ENCODE measurements at places on chromosomes 11 and 22.

- peak; percentile 63 for DNase-seq
These were observed 531 bp upstream of the SOX6 start for GRCh38 chr11:16356761-16357393.

DNA sequence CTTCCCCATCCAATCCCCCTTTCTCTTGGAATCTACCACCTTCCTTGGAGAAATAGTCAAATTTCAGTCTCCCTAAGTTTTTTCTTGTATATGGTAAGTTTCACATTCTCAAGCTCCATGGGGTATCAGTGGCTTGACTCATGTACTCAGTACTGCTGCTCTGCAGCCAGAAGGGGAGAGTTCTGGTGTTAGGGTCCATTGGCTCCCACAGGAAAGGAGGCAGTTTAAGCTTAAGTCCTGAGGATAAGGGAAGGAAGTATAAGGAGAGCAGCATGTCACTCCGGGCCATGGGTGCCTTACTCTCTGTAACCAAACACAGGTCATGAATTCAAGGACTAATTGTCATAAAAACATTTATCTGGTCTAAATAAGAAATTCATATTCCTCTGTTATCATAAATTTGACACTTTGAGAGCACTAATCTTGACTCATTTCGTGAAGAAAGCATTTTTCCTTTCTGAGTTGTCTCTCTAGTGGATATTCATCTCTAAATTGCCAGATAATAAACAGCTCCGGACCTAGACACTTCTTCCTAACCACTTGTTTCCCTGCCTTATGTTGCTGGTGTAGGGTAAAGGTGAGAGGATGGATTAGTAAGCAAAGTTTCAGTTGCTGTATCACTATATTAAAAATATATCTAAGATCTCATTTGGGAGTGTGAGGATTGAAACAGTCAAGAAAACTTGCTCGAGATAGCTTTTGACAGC, 20.1 kb upstream of the SORL1 start:
- no peak for DNase-seq

DNA sequence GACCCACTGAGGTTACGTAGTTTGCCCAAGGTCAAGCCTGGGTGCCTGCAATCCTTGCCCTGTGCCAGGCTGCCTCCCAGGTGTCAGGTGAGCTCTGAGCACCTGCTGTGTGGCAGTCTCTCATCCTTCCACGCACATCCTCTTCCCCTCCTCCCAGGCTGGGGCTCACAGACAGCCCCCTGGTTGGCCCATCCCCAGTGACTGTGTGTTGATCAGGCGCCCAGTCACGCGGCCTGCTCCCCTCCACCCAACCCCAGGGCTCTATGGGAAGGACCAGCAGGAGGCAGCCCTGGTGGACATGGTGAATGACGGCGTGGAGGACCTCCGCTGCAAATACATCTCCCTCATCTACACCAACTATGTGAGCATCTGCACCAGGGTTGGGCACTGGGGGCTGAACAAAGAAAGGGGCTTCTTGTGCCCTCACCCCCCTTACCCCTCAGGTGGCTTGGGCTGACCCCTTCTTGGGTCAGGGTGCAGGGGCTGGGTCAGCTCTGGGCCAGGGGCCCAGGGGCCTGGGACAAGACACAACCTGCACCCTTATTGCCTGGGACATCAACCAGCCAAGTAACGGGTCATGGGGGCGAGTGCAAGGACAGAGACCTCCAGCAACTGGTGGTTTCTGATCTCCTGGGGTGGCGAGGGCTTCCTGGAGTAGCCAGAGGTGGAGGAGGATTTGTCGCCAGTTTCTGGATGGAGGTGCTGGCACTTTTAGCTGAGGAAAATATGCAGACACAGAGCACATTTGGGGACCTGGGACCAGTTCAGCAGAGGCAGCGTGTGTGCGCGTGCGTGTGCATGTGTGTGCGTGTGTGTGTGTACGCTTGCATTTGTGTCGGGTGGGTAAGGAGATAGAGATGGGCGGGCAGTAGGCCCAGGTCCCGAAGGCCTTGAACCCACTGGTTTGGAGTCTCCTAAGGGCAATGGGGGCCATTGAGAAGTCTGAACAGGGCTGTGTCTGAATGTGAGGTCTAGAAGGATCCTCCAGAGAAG, 1.6 kb downstream of the GSTP1 start:
- DNase-seq: no peak

- no peak for DNase-seq
These were observed 333.0 kb upstream of the NARS2 start for GRCh38 chr11:78907636-78908035.

DNA sequence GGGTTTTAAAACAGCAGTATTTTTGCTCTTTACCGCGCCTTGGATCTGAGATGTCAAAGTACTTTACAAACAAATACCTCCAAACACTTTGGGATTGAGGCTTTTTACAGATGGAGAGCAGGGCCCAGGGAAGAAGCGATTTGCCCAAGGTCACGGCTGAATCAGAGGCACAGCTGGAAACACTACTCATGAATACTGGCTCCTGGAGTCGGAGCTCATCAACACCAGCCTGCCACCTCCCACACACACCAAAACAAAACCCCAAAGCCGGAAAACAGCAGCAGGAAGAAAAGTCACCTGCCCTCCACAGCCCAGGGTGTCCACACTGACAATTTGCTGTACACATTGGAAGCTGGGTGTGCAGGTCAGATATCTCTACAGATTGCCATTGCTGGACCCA, 339.4 kb downstream of the CADM1 start:
- no peak for DNase-seq

DNA sequence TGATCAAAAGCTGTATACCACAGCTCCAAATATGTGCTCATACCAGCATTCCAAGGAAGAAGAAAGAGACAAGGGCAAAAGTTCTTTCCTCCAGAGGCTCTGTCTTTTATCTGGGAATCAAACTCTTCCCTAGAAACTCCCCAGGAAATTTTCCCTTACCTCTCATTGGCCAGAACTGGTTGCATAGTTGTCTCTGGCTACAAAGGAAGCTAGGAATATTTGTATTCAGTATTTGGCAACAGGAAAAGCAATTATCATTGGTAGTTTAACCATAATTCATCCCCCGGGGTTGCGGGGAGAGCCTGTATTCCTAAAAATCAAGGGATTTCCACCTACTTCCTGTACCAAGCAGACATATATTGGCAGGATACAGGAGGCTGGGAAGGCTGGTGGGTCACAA, 10.5 kb upstream of the ZFTA start:
- DNase-seq: no peak

DNA sequence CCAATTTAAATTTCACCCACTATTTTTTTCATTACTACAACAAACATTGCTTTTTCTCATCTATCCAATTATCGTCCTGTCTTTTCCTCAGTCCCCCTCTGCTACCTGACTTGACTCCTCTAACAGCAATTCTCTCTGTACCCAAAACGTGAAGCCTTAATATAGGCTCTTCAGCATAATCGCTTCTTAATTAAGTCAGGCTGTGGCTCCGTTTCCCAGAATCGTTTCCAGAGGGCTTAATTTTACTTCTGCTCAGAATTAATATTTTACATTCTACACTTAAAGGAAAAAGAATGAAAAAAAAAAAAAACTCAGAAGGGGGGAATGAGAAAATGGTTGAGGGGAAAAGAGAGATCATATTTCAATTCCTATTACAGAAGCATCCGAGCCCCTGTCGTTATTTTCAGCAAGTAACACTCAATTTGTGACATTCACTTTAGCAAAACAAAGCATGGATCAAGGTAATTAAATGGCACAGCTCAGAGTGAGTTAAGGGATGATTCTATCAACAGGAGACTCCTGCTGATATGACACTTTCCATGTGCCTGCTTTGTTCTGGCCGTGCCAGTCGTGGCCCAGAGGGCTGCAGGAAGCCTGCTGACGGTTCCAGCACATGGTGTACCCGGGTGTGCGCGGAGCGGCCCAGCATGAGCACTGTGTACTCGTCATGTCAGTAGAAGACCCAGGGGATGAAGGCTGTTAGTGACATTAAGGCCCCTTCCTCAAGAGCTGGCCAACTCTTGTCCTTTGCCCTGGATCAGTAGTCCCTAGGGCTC, 272.5 kb downstream of the NTM start:
- DNase-seq: no peak

GRCh38 chr11:125922156-125922555, 17.8 kb downstream of the DDX25 start:
- DNase-seq: no peak

DNA sequence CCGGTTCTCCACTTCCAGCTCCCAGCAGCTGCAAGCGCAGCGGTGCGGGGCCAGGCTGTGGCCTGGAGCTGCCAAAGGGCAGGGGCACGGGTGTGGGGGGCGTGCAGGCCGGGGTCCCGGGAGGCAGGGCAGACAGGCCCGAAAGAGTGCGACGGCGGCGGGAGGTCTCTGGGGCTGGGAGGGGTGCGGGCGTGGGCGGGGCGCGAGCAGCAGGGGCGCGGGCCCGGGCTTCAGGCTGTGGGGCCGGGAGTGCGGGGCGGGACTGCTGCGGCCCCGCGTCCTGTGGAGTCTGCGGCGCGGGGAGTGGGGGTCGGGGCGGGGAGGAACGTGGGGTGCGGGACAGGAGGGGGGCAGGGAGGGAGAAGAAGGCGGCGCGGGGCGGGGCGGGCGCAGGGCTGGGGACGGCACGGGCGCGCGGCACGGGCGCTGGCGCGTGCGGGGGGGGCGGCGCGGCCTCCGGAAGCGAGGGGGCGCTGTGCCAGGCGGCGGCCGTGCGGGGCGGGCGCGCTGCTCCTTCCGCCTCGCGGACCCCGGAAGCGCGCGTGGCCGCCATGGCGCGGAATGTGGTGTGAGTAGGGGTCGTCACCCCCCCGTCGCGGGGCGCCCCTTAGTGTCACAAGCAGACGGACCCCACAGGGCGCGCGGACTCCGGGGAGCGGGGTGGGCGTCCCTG, at the start of gene MRPL23:
Gene MRPL23 (plus strand): TSS at position 521 of the 673 bp plus-strand sequence. CDS start 31 bp downstream, at position 552.
- DNase-seq: no peak

DNA sequence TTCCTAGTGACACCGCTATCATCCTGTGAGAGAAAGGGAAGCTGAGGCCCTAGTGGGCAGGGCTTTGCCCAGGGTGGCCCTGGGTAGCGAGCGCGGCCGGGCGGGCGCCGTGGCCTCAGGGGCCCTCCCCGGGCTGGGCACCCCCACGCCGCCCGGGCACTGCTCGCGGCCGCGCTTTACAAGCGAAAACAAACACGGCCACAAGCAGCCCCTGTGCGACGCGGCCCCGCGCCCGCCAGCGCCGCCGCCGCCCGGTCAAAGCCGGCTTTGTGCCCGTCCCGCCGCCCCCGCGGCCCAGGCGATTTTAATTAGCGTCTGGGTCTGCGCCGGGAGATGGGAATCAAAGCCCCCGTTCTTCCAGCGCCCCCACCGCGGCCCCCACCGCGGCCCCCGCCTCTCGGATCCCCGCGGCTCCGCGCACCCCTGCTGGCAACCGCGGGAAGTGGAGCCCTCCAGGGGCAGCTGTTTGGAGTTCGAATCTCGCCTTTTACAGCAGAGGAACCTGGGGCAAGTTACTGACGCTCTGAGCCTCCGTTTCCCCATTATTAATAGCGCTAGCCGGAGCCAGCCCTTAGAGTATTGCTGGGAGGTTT, 47.9 kb downstream of the CHRDL2 start:
- peak; percentile 65 for DNase-seq

DNA sequence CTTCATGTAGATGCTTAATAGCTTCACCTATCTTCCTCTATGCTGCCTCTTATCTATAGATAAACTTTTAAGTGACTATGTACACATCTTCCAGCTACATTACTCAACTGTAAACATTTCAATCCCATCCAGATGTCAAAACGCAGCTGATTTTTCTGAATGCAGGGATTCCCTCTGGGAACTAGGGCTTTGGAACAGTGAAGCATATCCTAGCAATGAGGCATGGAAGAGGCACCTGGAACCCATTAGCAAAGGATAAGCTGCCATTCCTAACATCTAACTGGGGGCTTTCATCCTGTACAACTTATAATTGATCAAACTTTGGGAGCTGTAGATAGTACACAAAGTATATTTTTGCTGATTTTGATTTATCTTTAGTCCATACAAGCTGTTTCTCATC, 40.8 kb upstream of the OPCML start:
- no peak for DNase-seq

DNA sequence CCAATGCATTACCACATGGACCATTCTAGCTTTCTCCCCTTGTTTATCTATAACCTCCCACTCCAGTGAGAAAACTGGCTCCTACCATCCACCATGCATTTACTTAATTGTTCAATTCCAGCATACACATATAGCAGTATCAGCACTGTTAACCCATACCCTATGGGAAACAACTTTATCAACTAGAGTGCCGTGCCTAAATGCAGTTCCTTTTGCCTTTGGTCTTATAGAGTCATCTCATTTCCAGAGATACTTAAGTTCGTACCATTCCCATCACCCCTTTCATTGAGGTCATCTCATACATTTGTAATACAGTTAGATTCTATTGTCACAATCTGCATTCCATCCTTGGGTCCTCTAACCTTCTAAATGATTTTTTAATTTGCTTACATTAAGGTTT, 86.9 kb downstream of the PARVA start:
- DNase-seq: no peak

DNA sequence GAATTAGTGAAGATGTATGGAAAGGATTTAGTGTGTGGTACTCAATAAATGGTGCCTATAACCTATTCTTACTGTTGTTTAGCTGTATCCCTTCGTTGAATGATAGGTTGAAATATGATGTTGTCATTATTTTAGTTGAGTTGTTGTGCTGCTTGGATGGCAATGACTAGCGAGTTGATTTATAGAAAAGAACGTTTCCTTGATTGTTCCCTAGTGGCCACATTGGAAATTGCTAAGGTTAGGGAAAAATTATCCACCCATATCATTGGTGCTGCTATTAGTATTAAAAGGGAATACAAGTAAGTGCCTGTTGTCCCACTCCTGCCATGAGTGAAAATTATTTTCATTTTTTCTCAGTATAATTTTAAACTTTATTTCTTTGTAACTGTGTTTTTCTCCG, 14.5 kb downstream of the EMSY start:
- DNase-seq: no peak

DNA sequence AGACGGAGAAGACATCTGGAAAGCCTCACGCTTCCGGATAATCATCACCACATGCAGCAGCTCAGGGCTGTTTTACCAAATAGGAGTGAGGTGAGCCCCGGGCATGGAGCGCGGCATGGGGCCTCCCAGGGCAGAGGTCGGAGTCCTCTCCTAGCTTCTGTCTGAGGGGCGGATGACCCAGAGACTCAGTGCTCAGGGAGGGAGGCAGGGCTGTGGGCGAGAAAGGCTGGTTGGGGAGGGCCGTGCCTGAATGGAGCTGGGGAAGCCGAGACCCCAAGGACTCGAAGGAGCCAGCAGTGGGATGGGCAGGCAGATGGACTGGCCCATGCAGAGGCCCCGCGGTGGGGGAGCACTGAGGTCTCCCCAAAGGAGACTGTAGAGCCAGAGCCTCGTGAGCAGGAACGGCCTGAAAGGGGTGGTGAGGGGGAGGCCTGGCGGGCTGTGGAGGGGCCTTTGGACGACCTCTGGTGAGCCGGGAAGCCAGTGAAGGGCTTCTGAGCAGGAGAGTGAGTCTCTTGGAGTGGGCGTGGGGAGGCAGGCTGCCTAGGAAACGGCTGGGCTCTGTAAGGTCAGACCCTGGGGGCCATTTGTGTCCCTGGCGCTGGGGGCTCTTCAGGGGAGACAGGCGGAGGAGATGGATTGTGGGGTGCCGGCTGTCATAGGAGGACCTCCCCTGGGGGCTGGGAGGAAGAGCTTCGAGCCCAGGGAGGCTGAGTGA, 24.7 kb upstream of the PANX2 start:
- no peak for DNase-seq

GRCh38 chr11:78450866-78451265, 33.2 kb upstream of the GAB2 start:
- no peak for DNase-seq

All from ascending aorta (tissue), 2 donors.